ENCODE measurements at places on chromosomes 1 and 21.

DNA sequence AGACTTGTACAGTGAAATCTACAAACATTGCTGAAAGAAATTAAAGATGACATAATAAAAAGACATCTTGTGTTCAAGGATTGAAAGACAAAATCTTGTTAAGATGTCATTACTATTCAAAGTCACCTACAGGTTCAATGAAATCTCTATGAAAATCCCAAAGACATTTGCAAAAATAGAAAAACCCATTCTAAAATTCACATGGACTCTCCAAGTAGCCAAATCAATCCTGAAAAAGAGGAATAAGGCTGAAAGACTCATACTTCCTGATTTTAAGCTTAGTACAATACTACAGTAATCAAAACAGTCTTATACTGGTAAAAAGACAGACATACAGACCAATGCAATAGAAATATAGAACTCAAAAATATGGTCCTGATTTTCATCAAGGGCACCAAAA is 78.6 kb downstream of the PCSK9 start:
- peaks cover 91% of the 10 kb centered on the region for H3K36me3 ChIP-seq
- no peak for DNase-seq
- H3K4me1 ChIP-seq: no peaks in the 10 kb centered on the region
- H3K27me3 ChIP-seq: no peaks in the 10 kb centered on the region

- no peak overlapping the region for H3K27ac ChIP-seq
- no peaks in the 10 kb centered on the region for H3K27me3 ChIP-seq
- no peak for DNase-seq
These were observed 63.7 kb downstream of the TENT5C start for GRCh38 chr1:117669572-117669971.

GRCh38 chr1:71693581-71693980 is 588.8 kb downstream of the NEGR1 start:
- no peaks in the 10 kb centered on the region for H3K4me1 ChIP-seq
- H3K36me3 ChIP-seq: no peaks in the 10 kb centered on the region
- no peak for DNase-seq
- no peak overlapping the region for H3K27ac ChIP-seq
- no peaks in the 10 kb centered on the region for H3K27me3 ChIP-seq
- no peak overlapping the region for H3K4me3 ChIP-seq

DNA sequence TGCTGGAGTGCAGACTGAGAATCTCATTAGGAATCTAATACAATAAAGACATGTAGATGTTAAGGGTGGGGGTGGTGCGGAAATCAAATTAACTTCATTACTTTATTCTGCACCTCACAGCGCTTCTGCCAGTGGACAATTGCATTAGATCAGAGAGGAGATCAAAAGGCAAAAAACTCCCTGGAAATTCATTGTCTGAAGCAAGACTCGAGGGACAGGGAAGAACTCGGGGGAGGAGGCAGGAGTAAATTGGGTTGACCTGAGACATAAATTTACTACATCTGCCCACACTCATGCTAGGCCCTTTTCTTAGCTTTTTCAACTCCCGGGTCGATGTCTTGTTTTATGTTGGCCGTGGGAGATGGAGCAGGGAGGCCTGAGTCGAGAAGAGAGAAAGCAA is 315.4 kb downstream of the SPATA17 start:
- no peak overlapping the region for H3K27ac ChIP-seq
- no peak for DNase-seq
- H3K4me3 ChIP-seq: no peak overlapping the region
- H3K4me1 ChIP-seq: no peaks in the 10 kb centered on the region
- H3K27me3 ChIP-seq: no peaks in the 10 kb centered on the region

DNA sequence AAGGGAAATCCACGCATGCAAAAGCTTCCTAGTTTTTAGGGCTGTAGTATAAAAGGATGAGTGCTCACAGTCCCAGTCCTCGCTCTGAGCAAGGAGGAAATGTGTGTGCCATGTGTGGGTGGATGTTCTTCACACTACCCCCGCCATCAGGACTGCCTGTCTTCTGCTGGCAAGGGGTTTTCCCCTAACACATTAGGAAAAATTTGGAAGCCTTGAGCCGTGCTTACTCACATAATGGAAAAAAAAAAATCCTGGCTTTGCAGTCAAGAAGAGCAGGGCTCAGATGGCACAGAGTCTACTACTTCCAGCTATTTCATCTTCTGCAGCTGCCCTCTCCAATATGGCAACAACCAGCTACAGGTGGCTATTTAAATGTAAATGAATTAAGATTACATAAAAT is 363.1 kb downstream of the PLPP3 start:
- H3K36me3 ChIP-seq: no peaks in the 10 kb centered on the region
- no peak overlapping the region for H3K27ac ChIP-seq
- no peak overlapping the region for H3K4me3 ChIP-seq
- DNase-seq: no peak
- no peaks in the 10 kb centered on the region for H3K4me1 ChIP-seq

- peak overlapping the region; percentile 95 for H3K27ac ChIP-seq
- H3K4me1 ChIP-seq: peaks cover 42% of the 10 kb centered on the region
- peaks cover 28% of the 10 kb centered on the region for H3K36me3 ChIP-seq
- H3K4me3 ChIP-seq: peak overlapping the region; percentile 12
- no peak for DNase-seq
These were observed 2.3 kb downstream of the ZBTB37 start for GRCh38 chr1:173870252-173871075.

DNA sequence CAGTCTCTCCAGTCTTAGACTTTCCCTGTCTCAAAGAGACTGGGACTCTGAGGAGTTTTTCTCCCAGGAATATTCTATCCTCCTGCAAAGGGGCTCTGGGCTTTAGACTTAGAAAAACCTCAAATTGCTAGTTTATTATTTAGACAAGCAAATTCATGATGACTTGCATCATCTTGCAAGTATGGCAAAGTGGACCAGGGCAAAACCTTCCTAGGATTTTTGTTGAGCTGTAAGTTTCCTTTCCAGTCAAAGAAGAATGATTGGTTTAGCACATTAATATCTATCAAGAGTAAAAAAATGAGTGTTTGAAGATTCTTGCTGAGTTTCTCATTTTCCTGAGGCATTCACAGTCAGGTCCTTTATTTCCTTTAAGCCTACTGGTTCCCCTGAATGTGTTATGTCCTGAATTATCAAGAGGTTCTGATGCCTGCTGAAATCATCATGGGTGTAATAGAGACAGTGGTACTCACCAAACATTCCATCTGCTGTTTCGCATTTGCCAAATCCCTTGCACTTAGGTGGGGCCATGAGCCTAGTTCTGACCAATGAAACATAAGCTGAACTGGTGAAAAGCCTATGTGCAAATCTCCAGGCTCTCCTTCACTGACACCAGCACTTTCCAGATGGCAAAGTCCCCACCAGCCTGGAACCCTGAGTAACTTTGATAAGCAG is 25.2 kb upstream of the SPAG17 start:
- no peaks in the 10 kb centered on the region for H3K4me1 ChIP-seq
- DNase-seq: no peak
- no peak overlapping the region for H3K27ac ChIP-seq
- H3K4me3 ChIP-seq: no peak overlapping the region

- H3K4me1 ChIP-seq: peaks cover 29% of the 10 kb centered on the region
- no peak overlapping the region for H3K4me3 ChIP-seq
- no peak overlapping the region for H3K27ac ChIP-seq
- H3K27me3 ChIP-seq: peaks cover 4% of the 10 kb centered on the region
These were observed 5.7 kb downstream of the DDAH1 start for GRCh38 chr1:85459290-85459689.

DNA sequence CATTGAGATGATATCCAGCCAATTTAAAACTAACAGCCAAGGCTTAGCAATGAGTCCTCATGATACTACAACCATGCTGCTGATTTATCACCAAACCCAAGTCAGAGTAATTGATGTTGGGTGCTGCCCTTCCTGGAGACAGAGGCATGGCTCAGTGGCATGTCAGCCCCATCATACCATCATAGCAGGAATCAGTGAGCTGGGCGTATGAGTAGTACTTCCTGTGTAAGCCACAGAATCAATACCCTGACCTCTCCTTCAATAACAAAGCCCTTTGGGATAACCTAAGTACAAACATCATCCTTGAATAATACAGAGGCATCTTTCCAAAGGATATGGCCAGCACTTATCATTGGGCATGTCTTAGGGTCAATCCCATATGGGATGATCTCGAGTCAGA is 3.0 kb upstream of the LCE1E start:
- H3K27ac ChIP-seq: no peak overlapping the region
- H3K36me3 ChIP-seq: no peaks in the 10 kb centered on the region
- no peak for DNase-seq
- H3K4me1 ChIP-seq: no peaks in the 10 kb centered on the region
